ENCODE measurements at places on chromosomes 4 and X.
A peak's percentile ranks its signal among the peaks of the same experiment; 100 is the strongest.

- no peak for DNase-seq
Measured at GRCh38 chr4:177005674-177006230, 213.0 kb upstream of the VEGFC start.

DNA sequence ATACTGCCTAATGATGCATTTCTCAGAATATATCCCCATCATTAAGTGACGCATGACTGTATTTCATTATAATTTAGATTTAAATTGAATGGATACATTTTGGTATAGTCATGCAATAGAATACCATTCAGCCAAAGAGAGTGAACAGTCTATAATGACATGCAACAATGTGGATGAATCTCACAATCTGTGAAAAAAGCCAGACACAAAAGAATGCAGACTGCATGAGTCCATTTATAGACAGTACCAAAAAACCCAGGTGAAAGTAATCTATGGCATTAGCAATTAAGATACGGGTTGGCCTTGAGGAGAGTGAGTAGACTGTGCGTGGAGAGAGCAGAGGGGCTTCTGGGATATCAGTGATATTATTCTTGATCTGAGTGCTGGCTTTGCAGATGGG is 239.7 kb upstream of the PGRMC2 start:
- no peak for DNase-seq

- DNase-seq = no peak
Measured at GRCh38 chr4:175988511-175988910, 77.1 kb upstream of the WDR17 start.

- peak; percentile 41 for DNase-seq
Measured at GRCh38 chr4:153142700-153143438, 61.4 kb upstream of the TRIM2 start.

- DNase-seq = no peak
Measured at GRCh38 chr4:7217474-7218321, 25.4 kb downstream of the SORCS2 start.

- no peak for DNase-seq
Measured at GRCh38 chr4:188400451-188400850, 261.2 kb downstream of the TRIML1 start.

All from MM.1S (cell line).